Stimulated activated CD8-positive, alpha-beta memory T cell treated with anti-CD3 and anti-CD28 coated beads, Interleukin-7, amount 100 ng/mL, for 1 hour (primary cell): ENCODE measurements at places on chromosomes 16 and 17.

DNA sequence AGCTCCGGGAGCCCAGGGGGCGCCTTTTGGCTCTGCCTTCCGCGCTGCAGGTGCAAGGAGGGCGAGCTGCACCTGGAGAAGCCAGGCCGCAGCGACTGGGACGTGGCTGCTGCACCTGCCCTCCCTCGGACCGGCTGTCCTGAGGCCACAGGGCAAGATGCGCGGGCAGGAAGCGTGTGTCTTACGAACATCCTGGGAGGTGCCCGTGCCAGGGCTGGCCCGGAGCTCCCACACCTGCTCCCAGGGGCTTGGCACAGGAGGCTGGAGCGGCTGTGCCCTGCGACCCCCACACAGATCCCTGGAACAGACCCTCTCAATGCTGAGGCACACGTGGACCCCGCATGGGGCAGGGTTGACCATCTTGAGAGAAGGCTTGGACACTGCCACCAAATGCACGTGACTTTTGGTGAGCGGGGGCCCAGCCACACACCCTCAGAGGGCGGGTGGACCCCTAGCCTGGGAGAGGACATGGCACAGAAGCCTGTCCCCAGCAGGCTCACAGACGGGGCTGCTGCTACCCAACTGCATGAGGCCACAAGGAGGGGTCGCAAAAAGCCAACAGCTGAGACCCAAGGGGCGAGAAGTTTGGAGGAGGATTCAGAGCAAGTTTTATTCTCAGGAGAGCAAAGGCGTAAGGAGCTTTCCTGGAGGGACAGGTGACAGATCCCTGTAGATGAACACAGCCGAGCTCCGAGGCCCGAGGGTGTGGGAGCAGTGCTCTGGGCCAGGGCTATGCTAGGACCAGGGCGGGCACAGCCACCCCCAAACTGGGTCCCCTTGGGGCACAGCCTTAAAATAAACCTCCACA, 11.4 kb downstream of the NDUFAF8 start:
- DNase-seq = no peak

- no peak for DNase-seq
These were observed 125.4 kb downstream of the SEC14L1 start for GRCh38 chr17:77266213-77266612.

DNA sequence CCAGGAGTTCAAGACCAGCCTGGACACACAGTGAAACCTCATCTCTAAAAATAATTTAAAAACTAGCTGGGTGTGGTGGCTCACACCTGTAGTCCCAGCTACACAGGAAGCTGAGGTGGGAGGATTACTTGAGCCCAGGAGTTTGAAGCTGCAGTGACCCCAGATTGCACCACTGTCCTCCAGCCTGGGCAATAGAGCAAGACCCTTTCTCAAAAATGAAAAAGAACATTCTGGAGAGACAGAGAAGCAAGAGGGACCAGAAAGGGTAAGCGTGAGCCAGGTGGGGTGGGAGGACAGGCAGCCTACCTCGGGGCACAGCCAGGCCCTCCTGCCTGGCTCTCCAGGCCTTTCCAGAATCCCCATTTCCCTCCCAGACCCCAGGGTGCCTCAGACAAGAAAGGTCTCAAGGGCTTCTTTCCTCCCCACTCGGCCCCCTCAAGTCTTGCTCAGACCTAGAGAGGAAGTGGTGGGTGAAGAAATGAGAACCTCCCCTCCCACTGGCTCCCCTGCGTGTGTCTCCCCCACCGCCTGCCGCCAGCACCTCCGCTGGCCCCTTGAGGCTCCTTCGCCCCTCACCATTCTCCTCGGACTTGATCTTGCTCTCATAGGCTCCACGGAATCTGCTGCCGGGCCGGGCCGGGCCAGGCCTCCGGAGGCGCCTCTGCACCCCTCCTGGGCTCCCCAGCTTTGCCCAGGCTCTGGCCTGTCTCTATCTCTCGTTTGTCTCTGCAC, 503 bp downstream of the C16orf54 start:
- no peak for DNase-seq

GRCh38 chr16:85757341-85757822, 6.5 kb upstream of the C16orf74 start:
- DNase-seq = no peak

- DNase-seq = no peak
These were observed 164.3 kb downstream of the CDK5R1 start for GRCh38 chr17:32651084-32651483.
